ENCODE measurements at places on chromosomes 6 and 20.
A peak's percentile ranks its signal among the peaks of the same experiment; 100 is the strongest.

DNA sequence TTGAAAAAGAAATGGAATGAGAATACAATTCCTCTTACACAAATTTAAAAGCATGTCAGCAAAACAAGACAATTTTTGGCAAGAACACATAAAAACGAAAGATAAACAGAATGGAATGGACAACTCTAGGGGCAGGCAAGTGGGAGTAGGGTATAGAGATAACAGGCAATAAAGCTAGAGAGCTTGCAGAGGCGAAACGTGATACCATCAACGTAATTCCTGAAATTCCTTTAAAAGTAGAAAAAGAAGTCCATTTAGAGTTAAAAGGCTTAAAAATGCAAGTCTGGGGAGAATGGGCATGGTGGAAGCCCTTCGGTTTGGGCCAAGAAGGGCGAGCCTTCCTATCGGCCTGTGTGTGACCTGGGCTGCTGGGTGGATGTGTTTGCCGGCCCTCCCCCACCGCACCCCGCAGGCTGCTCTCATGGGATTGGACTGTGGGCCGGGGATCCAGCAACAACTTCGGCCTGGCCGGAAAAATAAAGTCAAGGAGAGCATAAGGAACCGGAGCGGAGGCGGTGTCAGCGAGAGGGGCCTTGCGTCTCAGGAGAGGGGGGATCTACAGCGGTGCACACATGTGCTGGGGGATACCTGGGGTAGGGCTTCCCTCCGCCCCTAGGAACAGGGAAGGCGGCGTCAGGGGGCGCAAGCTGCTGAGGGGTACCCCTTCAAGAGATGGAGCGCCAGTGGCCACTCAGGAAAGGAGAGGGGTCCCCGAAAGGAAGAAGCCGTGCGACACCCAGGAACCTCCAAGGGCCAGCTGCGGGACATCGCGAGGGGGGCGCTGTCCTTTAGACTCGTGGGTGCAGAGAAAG is 4.1 kb downstream of the TMEM239 start:
- DNase-seq, result peak; percentile 76

- peak; percentile 74 for DNase-seq
Measured at GRCh38 chr20:37538003-37538402, 10.3 kb upstream of the BLCAP start.

DNA sequence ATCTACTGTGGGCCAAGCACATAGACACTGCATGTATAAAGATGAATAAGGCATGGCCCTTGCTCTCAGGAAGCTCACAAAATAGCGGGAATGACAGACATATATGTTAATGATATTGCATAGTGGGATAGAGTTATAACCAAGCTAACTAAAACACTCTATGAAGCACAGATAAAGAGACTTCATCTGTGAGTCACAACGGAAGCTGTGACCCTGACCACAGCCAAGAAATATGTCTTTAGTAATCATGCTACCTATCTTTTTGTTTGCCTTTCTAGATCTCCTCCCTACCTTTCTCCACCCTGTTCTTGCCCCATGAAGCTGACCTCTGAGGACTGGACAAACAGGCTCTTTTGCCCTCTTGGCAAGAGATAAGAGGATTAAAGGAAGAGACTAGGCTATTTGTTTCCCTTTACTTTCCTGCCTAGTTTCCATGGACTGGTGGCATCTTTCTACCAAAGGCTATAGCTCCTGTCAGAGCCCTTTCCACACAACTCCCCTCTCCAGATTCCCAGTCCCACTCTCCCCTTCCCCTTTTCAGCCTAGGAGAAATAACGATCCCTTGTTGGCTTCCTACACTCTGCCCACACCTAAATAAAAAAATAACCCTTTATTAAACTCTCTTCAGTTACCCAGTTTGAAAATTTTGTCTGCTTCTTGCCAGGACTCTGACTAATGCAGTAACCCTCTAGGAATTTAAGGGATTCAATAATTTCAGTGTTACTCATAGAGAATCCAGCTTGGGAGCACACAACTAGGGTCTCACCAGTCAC is 504.9 kb upstream of the MARCKS start:
- DNase-seq, result peak; percentile 76

DNA sequence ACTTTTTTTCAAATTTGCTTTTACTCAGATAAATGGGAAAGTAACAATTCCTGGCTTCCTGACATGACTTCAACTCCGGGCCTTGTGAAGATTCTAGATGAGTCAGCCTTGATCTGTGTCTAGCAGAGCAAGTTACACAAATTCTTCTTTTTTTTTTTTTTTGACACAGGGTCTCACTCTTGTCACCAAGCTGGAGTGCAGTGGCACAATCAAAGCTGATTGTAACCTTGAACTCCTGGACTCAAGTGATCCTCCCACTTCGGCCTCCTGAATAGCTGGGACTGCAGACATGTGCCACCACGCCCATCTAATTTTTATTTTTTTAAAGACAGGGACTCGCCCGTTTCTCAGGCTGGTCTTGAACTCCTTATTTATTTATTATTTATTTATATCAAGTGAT is 7.3 kb upstream of the ARHGAP18 start:
- DNase-seq, result peak; percentile 42

GRCh38 chr6:106225581-106225980 is 100.0 kb downstream of the ATG5 start:
- DNase-seq, result no peak

- no peak for DNase-seq
Measured at GRCh38 chr6:77228279-77228678, 235.0 kb downstream of the HTR1B start.

DNA sequence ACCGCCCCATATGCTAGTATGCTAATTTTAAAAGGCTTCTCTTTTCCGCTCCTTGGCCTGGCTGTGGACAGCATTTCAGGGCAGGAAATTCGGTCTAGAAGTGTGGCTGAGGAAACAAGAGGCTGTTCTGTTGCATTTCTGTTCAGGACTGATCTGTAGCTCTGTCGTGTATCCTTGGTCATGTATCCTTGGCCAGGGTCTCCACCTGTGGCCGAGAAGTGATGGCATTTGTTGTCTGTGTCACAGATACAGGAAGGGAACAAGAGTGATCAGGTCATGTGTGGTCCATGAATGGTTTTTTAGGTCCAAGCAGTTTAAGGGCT is 300.5 kb upstream of the SUPT3H start:
- no peak for DNase-seq

- no peak for DNase-seq
Measured at GRCh38 chr6:161727083-161727833, 453.4 kb upstream of the AGPAT4 start.

DNA sequence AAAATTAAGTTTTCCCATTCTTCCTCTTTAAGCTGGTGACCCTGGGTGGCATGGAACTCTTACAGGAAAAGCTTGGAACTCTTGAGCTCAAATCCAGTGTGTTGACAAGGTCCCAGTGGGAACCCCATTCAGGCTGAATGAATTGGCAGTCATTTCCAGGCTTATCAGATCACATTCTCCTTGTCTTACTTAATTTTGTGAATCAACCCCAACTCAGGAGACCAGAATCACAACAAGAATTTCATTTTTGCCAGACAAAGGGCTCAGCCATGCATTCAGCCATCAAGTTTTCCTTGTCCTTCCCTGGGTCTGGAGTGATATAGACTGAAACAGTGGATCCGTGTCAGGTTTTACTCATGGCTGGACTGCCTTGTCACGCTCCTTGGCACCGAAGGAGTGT is 92.1 kb upstream of the EEF1E1 start:
- DNase-seq, result peak; percentile 6

- peak; percentile 74 for DNase-seq
Measured at GRCh38 chr6:41683523-41684310, 45.4 kb downstream of the MDFI start.

GRCh38 chr6:83472767-83473166 is 39.6 kb upstream of the PRSS35 start:
- DNase-seq, result no peak

GRCh38 chr6:85484948-85485347 is 35.1 kb downstream of the NT5E start:
- no peak for DNase-seq

- DNase-seq, result peak; percentile 23
Measured at GRCh38 chr6:1461207-1461606, 71.8 kb downstream of the FOXF2 start.

DNA sequence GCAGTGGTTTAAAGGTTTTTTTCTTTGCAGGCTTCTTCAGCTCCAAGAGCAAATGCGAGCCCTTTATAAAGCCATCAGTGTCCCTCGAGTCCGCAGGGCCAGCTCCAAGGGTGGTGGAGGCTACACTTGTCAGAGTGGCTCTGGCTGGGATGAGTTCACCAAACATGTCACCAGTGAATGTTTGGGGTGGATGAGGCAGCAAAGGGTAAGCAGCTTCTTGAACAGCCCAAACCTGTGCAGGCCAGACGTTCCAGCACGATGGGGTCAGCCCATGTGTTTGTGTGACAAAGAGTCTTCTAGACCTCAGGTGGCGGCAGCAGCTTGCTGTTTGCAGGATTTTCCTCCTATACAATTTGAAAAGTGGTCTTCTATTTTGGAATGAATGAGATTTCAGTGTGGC is 17.7 kb downstream of the DSP start:
- no peak for DNase-seq

DNA sequence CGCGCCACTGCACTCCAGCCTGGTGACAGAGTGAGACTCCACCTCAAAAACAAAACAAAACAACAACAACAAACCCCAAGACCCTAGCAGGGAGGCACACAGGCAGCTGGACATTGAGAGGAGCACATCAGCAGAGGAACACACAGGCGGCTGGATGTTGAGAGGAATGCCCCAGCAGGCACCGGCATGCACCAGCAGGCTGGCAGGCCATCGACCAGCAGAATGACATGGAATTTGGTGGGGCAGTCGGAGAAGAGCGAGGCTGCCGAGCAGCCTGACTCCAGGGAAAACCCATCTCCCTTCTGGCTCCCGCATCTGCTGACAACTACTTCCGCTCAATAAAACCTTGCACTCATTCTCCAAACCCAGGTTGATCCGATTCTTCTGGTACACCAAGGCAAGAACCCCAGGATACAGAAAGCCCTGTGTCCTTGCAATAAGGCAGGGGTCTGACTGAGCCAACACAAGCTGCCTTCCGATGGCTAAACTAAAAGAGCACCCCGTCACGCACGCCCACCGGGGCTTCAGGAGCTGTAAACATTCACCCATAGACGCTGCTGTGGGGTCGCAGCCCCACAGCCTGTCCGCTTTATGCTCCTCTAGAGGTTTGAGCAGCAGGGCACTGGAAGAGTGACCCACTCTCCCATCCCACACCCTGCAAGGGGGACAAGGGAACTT is 60.2 kb downstream of the SLC22A23 start:
- no peak for DNase-seq

- no peak for DNase-seq
Measured at GRCh38 chr20:62276439-62276838, 26.4 kb upstream of the ADRM1 start.

DNA sequence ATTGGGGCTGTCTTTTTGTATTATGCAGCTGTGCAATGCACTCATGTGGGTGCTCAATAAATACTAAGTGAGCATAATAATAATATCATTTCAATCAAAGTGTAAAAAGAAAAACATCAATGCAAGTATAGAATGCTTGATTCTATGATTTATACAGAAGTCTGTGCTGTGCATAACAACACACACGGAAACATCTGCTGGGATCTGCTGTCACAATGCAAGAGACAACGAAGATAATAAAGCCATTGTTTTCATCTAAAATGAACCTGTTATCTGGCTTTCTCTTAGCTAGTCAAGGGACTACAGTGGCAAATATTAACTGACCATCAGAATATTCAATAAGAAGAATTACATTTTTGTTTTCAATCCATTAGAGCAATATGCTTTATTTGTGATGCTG is 1156.9 kb upstream of the MAP3K7 start:
- no peak for DNase-seq

- DNase-seq, result no peak
Measured at GRCh38 chr6:96940322-96940721, 15.8 kb downstream of the KLHL32 start.

GRCh38 chr20:32153156-32153665 is 43.7 kb downstream of the TM9SF4 start:
- DNase-seq, result no peak

GRCh38 chr6:145374570-145374969 is 360.8 kb downstream of the EPM2A start:
- DNase-seq, result no peak

DNA sequence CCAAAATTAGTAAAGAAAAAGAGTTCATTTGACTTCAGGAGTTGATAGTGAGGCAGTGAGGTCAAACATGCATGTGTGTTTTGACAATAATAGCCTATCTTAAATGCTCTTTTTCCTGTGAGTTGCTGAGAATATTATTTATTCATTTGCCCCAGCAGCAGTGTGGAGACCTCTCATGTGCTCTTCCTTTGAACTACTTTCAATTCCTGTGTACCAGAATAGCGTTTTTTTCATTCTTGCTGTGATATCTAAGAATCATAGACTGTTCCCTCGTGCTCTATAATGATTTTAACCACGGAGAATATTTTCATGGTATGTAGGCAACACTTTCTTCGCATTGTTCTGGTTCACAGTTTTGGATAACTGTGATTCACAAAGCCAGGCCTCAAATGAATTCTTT is 5.2 kb downstream of the CDYL start:
- no peak for DNase-seq
